CD4-positive, alpha-beta T cell treated with Interleukin-6 for 4 hours (primary cell): ENCODE measurements at places on chromosomes 1 and 21.

GRCh38 chr1:155206891-155207805 lies 549 bp downstream of the THBS3 start:
- peak; percentile 94 for DNase-seq

DNA sequence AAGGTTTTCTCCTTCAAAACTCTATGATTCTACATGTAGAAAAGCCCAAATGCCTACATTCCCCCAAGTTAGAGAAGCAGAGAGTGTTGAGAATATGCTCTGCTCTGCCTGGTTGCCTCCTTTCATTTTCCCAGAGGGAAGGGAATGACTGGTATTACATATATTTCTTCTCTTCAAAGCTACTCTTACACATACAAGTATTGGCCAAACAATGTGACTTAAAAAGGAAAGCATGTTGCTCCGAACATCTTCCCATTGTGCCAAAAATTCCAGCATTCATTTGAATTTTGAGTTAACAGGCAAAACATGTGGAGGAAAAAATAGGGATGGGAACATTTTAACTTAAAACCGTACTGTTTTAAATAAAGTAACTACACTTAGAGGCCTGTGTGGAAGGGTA lies 125.2 kb downstream of the COQ8A start:
- DNase-seq, result no peak

DNA sequence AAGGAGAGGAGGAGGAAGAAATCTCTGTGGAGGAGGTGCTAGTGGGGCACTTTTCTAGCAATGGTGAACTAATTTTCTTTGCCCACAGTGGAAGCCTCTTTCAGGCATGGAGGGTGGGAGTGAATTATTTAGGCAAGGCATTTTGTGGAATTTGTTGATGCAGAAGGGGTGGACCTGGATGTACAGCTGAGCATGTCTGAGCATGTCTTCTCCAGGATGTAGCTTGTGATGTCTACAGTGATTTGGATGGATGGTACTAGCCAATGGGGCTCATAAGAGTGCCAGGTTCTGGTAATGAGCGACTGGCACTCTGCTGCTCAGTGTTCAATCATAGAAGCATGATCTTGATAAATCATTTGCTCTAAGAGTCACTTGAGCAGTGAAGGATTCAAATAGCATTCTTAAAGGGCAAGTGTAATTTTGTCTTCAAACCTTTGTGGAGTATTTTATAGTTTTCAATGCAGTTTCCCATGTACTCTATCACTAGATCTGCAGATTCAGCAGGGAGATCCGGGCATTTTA lies 153.9 kb upstream of the LMO4 start:
- DNase-seq, result no peak

GRCh38 chr21:45476582-45476981 lies 65.7 kb downstream of the SLC19A1 start:
- DNase-seq, result no peak
